ENCODE measurements at places on chromosomes 12 and 14.

DNA sequence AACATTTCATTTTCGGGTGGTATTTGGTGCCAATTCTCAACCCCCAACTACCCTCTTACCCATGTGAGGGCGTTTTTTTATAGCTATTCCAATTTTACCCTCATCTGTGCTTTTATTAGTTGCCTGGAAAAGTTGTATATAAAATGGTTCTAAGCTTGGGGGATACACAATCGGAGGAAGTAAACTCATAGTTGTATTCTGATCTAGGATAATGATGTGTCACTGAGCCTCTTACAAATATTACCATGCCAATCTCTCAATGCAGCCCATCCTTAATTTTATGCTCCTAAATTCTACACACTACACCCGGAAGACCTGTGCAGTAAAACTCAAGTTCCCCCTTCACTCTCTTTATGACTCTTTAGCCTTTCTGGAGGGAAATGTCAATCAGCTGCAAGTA is 1206.5 kb upstream of the FLRT2 start:
- no peak for DNase-seq

DNA sequence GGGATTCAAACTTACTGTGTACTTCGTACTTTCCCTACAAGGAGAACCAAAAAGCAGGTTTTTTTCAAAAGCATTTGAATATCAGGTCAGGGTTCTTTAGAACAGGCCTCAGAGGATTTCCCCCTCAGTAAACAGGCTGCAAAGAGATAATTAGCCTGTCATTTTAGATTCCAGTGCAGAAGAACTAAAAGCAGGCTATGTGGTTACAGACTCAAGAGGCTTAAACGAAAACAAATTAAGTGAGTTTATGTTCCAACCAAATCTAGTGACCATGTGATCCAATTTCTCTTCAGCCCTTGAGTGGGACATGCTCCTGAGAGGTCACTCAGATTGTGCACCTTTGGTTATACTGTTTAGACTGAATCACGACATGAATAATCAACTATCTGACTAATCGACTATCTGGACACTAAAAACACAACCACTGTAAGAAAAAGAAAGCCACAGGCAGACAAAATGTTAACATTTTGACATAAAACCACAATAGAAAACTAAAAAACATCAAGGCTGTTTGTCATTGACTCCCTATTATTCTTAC is 4.5 kb downstream of the TMED8 start:
- no peak for DNase-seq

- no peak for DNase-seq
Observed at GRCh38 chr14:72714871-72715214, 179.1 kb downstream of the DPF3 start.

GRCh38 chr14:59428581-59429012 is 36.6 kb downstream of the GPR135 start:
- no peak for DNase-seq

DNA sequence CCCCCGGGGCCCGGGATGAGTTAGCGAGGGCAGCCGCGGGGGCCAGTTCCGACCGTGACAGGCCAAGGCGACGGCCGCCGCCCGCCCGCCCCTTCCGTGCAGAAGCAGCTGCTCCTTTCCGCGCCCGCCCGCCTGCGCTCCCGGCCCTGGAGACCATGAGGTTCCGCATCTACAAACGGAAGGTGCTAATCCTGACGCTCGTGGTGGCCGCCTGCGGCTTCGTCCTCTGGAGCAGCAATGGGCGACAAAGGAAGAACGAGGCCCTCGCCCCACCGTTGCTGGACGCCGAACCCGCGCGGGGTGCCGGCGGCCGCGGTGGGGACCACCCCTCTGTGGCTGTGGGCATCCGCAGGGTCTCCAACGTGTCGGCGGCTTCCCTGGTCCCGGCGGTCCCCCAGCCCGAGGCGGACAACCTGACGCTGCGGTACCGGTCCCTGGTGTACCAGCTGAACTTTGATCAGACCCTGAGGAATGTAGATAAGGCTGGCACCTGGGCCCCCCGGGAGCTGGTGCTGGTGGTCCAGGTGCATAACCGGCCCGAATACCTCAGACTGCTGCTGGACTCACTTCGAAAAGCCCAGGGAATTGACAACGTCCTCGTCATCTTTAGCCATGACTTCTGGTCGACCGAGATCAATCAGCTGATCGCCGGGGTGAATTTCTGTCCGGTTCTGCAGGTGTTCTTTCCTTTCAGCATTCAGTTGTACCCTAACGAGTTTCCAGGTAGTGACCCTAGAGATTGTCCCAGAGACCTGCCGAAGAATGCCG is 699 bp downstream of the MGAT2 start:
- peak; percentile 60 for DNase-seq

DNA sequence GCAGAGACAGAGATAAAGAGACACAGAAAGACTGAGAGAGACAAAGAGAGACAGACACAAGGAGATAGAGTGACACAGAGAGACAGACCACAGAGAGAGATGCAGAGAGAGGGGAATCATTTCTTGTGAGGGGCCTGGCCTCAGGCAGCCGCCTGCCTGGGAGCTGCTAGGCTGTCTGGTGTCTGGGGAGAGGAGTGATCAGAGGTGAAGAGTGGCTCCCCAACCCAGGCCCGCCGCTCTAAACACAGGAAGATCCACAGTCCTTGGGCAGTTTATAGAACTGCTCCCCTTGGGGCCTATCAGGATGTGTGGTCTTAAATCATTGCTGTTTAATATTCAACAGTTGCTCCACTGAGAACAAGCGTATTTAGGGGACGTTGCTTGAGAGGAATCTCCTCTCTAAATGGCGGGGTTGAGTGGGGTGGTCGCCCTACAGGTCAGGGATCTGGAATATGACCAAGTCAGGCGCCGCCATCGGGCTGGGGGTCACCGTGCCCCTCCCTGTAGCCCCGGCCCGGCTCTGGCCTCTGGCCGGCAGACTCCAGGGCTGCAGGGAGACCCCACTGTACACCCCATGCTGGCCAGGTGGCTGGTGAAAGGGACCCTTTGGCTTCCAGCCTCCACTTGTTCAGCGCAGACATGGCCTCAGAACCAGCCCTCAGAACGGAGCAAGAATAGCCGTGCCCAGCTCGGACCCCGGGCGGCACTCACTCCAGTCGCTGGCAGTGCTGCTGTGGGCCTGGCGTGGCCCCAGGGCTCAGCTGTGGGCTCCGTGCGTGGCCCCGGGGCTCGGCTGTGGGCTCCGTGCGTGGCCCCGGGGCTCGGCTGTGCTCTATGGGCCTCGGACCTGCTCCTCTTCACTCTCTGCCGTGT is 89.4 kb downstream of the GALNT9 start:
- DNase-seq = no peak

GRCh38 chr14:30980980-30981379 is 44.5 kb upstream of the AP4S1 start:
- DNase-seq = no peak

- no peak for DNase-seq
Observed at GRCh38 chr12:58504143-58504938, 416.0 kb downstream of the LRIG3 start.

GRCh38 chr14:30194741-30195148 is 267.1 kb upstream of the PRKD1 start:
- no peak for DNase-seq
